ENCODE measurements at places on chromosomes 6 and 20. TPM values are rescaled to one million over a fixed set of nuclear protein-coding genes. Genes with fewer than 3 reads are reported as not detected.

The CRISP3 gene
- not detected for total RNA-seq

The HMGN4 gene
- total RNA-seq = 80.1 TPM

The FAM83C gene
- 0.14 TPM for total RNA-seq

The EYS gene
- total RNA-seq = 0.02 TPM

The PI16 gene
- not detected for total RNA-seq

The SLC26A8 gene
- total RNA-seq = 0.10 TPM

The HAO1 gene
- not detected for total RNA-seq

The SIGLEC1 gene
- total RNA-seq = not detected

The LRRC1 gene
- 6.3 TPM for total RNA-seq

The INSM1 gene
- not detected for total RNA-seq

The RSPO4 gene
- total RNA-seq = not detected

The THEMIS gene
- not detected for total RNA-seq

The APOM gene
- total RNA-seq = 2.9 TPM

The RNF39 gene
- 0.05 TPM for total RNA-seq

The COL12A1 gene
- 4.5 TPM for total RNA-seq

The B3GALT4 gene
- 0.95 TPM for total RNA-seq

The UBD gene
- total RNA-seq = 0.61 TPM

The OTOR gene
- total RNA-seq = not detected

The RNF182 gene
- 3.1 TPM for total RNA-seq
